Testis (tissue), 5 donors: ENCODE measurements at places on chromosomes 2 and 18. TPM values are rescaled to one million over a fixed set of nuclear protein-coding genes. Genes with fewer than 3 reads are reported as not detected.

The MGAT4A gene
- 12.1 TPM for polyA plus RNA-seq

The SP140 gene
- 4.8 TPM for polyA plus RNA-seq

The CNTNAP5 gene
- polyA plus RNA-seq, result 0.29 TPM

The EML6 gene
- polyA plus RNA-seq, result 7.6 TPM

The NR4A2 gene
- polyA plus RNA-seq, result 9.5 TPM

The TUBA4B gene
- 1.6 TPM for polyA plus RNA-seq

The CCT7 gene
- polyA plus RNA-seq, result 459 TPM

The ASXL3 gene
- polyA plus RNA-seq, result 15.7 TPM

The OR6B2 gene
- not detected for polyA plus RNA-seq

The IL1F10 gene
- polyA plus RNA-seq, result not detected

The SERPINB12 gene
- polyA plus RNA-seq, result 1.1 TPM
